GM12865 (cell line): ENCODE measurements at places on chromosomes 6 and 20.

DNA sequence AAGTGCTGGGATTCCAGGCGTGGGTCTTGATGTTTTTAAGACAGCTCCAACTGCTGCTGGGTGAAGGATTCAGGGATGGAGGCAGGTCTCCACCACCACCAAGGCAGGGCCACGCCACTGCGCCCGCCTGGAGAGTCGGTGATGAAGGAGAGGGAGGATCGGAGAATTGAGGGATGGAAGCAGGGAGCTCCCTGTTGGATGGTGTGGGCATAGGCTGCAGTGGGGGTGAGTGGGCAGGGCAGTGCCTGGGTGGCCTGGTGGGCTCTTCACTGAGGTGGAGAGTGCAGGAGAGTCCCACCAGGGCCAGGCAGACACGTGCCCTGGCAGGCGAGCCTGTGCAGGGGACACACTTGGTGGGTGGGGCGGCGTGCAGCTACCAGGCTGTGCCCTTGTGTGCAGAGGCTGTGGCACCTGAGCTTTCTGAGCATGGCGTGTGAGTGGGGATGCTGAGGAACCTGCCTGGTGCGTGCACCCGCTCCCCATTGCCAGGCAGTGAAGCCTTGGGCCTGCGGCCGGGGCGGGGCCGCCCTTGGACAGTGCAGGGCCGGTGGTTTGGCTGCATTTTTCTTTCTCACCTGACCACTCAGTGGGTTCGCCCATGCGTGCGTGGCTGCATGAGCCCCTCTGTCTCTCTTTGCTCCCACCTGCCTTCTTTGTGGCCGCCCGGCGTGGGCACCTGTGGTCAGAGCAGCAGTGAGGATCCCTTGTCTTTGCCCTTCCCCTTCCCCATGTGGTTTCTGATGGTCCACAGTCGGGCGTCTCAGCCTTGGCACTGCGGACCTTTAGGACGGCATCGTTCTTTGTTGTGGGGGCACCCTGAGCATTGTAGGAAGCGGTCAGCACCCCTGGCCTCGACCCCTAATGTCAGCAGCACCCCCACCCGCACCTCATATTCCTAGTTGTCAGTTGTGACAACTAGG is 11.3 kb downstream of the RBM38 start:
- no peak for DNase-seq

GRCh38 chr6:48449002-48449401 is 338.0 kb upstream of the PTCHD4 start:
- no peak for DNase-seq

DNA sequence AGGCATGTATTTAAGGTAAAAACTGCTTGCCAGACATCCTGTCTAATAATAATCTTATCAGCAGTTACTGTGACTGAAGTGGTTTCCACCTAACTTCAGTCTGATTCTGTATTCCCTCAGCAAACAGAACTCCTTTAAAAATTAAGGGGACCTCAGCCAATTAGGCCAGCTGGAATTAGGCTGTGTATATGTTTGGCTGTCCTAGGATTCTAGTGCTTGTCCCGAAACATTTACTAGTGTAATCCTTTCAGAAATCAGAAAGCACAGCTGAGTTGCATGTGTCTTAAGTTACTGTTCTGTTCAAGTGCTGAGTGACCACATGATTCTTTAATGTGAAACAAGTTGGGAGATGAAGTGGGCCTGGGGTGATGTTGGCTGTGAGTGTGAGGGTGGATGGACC is 120.9 kb upstream of the SUPT3H start:
- no peak for DNase-seq

GRCh38 chr20:58749098-58749769 is 56.6 kb downstream of the NPEPL1 start:
- no peak for DNase-seq

GRCh38 chr20:47814632-47815415 is 29.5 kb upstream of the SULF2 start:
- DNase-seq: no peak

DNA sequence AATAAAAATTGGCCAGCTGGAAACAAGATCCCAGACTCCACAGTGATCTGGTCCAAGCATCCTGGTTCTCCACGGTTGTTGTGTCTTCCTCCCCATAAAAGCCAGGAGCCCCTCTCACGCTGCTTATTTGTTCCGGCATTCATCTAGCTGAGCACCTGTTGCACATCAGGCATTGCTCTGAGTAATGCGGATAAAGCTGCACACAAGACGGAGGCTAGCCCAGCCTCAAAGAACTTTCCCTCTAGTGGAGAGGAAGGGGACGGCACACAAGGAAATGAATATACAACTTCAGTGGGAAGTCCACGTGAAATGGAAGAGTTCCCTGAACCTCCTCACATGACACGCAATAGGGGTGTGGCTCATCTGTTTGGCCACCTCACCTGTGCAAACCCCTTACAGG is 30.3 kb upstream of the NXT1 start:
- peak; percentile 9 for DNase-seq

DNA sequence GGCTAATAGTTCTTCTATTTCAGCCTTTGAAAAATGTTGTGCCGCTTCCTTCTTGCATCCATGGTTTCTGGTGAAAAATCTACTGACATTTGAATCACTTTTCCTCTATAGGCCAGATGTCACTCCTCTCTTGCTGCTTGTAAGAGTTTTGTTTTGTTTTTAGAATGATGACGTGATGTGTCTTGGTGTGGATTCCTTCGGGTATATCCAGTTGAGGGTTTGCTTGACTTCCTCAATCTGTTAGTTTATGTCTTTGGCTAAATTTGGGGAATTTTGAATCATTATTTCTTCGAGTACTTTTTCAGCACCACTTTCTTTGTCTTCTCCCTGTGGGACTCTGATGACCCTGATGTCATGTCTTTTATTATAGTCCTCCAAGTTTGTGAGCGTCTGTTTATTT is 175.5 kb downstream of the MYLK4 start:
- DNase-seq: no peak

DNA sequence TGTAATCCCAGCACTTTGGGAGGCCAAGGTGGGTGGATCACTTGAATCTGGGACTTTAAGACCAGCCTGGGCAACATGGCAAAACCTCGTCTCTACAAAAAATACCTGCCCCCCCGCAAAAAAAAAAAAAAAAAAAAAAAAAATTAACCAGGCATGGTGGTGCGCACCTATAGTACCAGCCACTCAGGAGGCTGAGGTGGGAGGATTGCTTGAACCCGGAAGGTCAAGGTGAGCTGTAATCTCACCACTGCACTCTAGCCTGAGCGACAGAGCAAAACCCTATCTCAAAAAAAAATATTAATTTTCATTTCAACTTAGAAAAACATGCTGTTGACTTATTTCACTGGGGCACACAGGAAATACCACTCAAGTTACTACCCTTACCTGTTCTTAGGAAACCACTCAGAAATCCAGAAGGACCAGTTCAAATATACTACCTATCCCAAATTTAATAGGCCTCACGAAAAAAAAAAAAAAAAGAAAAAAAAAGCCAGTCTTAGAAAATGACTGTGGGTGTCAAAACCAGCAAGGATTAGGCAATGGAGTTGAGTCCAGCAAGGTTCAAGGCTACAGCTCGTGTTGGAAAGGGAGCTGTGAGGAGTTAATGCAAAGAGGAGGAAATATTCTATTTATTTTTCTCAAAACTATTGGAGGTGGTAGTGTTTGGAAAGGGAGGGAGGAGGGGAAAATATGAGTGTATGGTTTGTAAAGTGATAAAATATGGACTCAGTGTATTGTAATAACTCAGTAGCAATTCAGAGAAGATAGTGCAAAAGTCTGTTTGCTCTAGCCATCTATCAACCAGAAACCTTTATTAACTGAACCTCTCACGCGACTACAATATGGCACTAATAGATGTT is 33.9 kb upstream of the PIM1 start:
- DNase-seq: no peak

GRCh38 chr6:90816764-90817163 is 229.9 kb upstream of the MAP3K7 start:
- DNase-seq: no peak

DNA sequence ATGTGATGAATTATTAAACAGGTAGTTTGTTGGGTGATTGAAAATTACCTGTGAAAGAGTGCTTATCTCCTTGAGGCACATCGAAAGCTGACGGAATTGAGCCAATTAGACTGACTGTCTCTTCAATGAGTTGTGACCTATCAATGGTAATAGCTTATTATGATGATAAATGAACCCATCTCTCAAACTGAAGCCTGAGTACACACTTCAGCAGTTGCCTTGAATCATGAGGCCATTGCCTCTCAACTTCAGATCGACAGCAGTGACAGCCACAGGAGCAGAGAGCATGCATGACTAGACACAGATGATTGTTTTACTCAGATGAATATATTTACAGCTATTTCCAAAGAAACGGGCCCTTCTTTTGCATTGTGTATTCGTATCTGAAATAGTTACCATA is 323.9 kb downstream of the LAMA2 start:
- no peak for DNase-seq

DNA sequence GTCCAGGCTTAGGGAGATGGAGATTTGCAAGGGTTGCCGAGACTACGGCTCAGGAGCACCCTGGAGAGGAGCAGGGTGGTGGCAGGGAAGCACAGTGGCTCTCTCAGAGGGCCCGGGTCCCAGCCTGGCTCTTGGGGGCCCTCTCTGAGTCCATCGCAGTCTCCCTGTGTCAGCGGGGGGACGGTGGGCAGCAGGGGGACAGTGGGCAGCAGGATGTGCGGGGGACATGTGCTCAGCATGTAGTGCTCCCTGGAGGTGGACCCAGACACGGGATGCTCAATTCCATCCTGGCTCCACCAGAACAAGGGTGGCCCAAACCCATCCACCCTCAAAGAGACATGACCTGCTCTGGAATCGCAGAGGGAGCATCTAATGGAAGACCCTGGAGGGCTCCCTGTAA is 43.0 kb upstream of the ZBP1 start:
- no peak for DNase-seq

GRCh38 chr6:21593927-21594415 is 420 bp downstream of the SOX4 start:
- DNase-seq: peak; percentile 69

DNA sequence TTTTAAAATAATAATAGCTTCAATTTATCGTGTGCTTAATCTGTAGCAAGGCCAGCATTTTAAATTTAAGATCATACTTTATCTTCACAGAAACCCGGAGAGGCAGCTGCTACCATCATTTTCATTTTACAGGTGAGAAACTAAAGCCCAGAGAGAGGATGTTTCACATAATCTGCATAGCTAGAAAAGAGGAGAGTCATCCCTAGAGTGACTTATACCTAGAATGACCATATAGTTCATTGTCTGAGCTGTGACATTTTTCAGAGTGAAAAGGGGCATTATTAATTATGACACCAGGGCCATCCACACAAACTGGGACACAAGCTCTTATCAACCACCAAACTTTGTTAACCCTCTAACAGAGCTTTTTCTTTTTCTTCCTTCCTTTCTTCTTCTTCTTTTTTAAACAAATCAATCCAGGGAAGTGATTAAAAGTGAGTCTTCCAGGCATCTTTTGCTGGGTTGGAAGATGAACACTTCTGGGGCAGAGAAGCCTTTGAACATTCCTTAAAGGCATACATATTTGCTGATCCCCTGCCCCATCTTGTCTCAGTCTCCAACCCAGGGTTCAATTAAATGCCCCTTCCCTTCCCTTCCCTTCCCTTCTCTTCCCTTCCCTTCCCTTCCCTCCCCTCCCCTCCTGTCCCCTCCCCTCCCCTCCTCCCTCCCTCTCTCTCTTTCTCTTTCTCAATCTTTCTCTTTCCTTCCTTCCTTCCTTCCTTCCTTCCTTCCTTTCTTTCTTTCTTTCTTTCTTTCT is 272.5 kb upstream of the JAG1 start:
- DNase-seq: peak; percentile 45

- no peak for DNase-seq
These were observed 166.4 kb downstream of the EYA4 start for GRCh38 chr6:133407320-133408100.

DNA sequence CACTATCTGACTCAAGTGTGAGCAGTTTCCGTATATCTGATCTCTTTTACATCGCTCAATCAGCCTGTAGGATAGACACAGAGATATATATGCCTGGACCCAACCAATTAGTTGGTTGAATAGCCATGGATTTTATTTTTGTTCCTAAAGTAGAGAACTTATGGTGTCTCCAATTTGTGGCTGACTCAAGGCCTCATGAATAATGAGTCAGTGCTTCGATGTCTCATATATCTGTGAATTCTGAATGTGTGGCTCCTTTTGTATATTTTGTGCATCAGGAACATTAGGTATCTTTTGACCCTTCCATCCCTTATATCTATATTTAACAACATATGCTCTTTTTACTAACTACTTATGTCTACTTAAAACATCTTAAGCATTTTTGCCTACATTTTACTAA is 64.5 kb downstream of the OR2B2 start:
- DNase-seq: no peak

DNA sequence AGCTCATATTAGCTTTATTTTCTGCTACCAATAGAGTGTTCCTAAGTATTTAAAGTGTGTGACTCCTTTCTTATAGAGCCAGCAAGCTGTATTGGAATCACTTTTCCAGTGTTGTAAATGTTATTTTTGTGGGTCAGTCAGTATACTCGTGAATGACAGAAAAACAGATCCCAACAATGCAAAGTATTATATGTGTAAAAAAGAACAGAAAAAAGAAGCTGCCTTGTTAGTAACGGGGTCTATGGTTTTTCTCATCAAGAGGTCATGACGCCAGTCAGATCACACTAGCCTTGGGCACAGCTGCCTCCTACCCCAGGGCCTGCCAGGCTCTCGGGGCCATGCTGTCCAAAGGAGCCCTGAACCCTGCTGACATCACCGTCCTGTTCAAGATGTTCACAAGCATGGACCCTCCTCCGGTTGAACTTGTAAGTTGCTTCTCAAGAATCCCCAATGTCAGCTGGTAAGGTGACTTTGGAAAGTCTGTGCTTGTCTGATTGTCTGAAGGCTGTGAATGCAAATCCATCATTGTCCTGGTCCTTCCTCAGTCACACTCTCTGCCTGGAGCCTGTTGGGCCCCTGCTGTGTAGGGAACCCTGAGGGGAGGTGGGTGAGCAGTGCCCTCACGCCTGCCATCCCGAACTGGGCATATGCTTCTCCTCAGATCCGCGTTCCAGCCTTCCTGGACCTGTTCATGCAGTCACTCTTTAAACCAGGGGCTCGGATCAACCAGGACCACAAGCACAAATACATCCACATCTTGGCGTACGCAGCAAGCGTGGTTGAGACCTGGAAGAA is 9.8 kb downstream of the NELFCD start:
- DNase-seq: no peak

GRCh38 chr6:166277018-166277417 is 31.2 kb downstream of the PRR18 start:
- DNase-seq: no peak

DNA sequence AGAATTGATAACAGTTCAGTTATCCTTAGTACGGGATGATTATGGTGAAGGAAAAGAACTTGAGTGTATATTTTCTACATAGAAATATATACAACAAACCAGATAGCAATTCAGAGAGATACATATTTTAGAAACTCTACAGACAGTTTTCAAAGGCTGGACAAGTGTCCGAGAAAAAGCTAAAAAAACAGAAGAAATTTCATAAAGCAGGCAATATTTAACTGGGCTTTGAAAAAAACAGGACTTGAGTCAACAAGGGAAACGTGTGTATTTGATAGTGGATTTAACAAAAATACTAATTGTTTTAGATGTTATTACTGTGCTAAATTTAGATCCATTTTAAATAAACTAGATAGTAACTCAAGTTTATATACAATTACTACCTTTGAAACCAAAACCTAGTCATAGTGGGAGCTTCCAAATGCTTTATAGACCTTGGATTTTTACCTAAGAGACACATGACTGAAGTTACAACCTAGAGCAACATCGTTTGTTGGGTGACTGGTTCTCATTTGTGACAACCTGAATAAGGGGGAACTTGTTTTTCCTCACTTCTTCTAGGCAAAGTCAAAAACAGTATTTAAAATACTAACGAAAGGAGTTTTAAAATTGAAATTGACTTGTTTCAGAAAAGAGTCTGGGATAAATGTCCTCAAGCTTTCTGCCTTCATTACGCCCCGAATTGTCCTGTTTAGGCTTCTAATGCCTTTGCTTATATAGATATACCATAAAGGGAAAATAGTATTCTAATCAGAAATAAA is 116.7 kb upstream of the PRSS16 start:
- peak; percentile 59 for DNase-seq
